ENCODE measurements at places on chromosomes 2 and 18.
A peak's percentile ranks its signal among the peaks of the same experiment; 100 is the strongest.

DNA sequence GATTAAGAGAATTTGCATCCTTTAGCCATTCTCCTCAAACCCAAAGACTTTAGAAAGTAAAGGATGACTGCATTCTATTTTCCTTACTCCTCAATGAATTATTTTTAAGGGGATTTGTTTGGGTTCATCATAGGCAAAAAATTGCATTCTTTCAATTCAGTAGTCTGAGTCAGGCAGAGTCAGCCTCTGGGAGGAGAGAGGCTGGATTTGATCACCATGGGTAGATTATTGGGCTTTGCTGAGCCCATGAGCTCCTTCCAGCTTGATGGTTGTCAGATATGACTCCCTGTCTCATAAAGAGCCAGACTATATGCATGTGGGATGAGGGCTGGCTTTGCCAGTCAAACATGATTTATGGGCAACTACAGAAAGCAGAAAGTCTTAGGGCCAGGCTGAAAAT lies 101.2 kb downstream of the KCNS3 start:
- DNase-seq = no peak

DNA sequence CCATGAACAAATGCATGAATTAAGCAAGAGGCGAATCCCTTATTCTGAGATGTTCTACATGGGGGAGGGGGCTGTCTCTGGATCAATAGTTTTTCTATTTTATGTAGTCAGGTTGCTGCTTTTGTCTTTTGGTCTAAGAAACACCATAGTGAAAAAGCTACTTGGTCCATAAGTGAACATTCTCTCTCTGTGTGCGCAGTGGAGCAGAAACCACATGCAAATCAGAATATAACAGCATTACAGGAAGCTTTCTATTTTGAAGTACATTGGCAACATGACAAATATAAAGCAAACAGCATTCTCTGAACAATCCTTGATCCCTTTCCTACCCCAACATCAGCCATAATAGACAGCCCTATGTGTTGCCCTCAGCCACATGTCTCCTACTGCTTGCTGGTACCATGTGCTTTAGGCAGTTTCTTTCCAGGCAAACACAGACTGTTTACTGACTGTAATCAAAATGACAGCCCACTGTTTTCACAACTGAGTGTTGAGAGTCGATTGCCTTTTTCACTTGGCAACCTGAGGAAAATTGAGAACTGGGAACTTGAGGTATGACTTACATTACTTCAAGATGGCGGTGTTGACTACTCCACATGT lies 10.6 kb downstream of the SCN3A start:
- DNase-seq = no peak

DNA sequence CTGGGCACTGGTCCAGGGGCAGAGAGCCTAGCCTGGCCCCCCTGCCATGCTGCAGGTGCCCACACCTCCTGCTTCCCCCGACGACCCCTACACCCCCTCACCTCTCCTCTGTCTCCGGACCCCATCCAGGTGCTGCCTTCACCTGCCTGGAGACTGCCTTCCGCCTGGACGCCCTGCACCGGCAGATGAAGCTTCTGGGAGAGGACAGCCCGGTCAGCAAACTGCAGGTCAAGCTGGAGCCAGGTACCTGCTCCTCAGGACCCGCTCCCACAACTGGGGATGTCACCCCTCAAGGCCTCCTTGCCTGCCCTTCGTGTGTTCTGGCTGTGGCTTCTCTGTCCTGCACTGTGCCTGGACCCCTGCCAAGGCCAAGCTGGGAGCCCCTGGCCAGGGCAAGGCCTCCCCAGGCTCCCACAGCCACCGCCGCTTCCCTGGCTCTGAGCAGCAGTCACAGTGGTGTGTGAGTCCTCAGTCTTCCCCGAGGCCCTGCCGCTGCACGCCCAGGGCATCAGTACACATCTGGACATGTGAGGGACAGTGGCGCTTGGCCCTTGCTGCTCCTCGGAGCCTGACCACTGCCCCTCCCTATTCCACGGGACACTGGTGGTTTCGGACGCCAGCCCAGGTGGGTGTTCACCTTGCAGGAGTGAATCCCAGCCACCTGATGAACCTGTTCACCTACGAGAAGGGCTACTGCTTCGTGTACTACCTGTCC lies 6.3 kb downstream of the RNPEPL1 start:
- DNase-seq = no peak

GRCh38 chr2:127641846-127642507 lies 4.0 kb upstream of the GPR17 start:
- no peak for DNase-seq

DNA sequence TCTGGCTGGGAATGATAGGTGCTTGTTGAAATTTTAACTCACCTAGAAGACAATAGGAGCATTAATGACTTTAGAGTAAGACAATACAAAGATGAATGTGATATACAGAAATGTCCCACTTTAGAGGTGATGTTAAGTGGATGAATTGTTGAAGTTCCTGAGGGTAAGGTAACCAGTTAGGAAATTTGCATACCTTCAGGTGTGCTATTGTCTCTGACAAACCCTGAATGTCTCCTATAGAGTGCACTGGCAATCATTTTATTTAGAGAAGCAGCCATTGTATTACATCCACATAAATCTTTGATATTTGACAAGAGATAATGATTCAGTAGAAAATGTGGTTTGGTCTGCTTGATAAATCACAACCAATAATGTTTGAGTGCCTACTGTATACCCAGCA lies 228.5 kb downstream of the RNF144A start:
- DNase-seq = no peak

- DNase-seq = no peak
Measured at GRCh38 chr2:100745604-100746003, 74.3 kb upstream of the NPAS2 start.

DNA sequence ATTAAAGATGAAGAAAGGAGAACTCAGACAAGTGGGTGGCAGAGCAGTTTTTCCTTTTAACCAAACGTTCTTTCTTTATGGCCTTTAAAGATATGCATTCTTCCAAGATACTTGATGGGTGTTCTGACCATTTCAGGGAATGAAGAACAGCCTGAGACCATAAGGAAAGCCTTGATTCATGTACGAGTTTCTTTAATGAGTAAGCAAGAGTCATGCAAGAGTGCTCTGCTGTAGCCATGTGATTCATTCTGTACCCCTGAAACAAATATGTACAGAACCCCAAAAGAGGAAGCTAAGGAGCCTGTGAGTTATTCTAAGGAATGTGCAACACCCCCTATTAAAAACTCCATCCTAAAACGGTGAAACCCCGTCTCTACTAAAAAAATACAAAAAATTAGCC lies 372.8 kb downstream of the MTX2 start:
- DNase-seq = peak; percentile 67

- no peak for DNase-seq
Measured at GRCh38 chr18:65661391-65661790, 89.4 kb upstream of the CDH7 start.

- peak; percentile 28 for DNase-seq
Measured at GRCh38 chr2:232365621-232366321, 12.8 kb upstream of the ALPP start.

- no peak for DNase-seq
Measured at GRCh38 chr2:56647997-56648396, 464.2 kb downstream of the CCDC85A start.

GRCh38 chr2:60366135-60366712 lies 187.2 kb downstream of the BCL11A start:
- DNase-seq = no peak

- DNase-seq = no peak
Measured at GRCh38 chr2:98796775-98797544, 66.0 kb upstream of the MGAT4A start.

- no peak for DNase-seq
Measured at GRCh38 chr2:29278966-29279365, 163.8 kb downstream of the CLIP4 start.

DNA sequence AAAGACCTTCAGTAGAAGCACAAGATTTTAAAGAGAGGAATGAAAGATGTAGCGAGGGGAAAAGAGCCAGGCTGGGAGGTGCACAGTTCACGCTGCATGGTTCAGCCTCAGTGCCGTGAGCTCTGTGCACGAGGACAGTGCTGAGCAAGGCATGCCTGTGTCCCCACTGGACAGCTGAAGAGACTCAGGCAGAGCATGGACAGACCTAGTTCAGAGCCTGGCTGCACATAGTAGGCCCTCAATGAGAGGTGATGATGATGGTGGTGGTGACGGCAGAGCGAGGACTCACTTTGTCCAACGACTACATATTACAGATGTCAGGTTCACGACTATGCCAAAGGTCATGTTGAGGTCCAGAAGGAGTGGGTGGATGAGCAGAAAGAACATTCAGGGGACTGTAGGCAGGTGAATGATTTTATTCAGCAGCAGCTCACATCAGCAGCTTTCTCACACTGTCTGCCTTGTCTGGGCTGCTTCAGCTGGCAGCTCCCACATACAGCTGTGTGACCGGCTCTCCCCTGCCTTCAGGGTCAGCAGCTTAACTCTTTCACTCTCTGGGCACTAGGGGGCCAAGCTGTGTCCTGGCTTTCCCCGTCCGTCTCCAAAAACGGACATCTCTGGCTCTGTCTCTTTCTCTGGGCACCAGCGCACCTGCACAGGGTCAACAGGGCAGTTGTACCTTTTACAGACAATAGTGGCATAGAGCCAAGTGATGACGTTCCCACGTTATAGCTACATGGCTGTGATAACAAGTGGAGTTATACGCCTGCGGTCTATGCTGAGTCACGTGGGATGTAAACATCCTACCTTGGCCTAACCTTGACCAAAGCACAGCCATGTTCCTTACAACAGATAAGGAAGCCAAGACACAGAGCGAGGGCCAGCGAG lies 128.8 kb upstream of the MSH6 start:
- DNase-seq = no peak

GRCh38 chr2:226658555-226658954 lies 141.1 kb downstream of the IRS1 start:
- DNase-seq = peak; percentile 42

- peak; percentile 2 for DNase-seq
Measured at GRCh38 chr2:195709901-195710806, 53.1 kb downstream of the SLC39A10 start.

DNA sequence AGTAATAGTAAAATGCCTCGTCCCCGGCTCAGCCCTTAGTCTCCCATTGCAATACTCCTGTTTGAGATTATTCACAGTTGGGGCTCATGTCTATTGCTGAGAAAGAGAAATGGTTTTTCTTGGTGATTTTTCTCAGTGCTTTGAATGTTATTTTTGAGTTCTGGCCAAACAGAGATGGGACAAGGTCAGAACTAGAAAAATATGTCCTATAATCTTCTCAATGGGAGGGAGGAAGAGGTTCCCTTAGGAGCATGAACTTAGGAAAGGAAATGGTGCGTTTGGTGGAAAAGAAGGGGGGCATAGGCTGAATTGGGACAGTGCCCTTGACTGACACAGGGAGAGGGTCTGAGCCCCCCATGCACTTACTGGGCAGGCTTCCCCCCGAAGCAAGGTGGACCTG lies 133.8 kb downstream of the AGAP1 start:
- DNase-seq = no peak

GRCh38 chr18:47506897-47507296 lies 255.4 kb upstream of the SKOR2 start:
- no peak for DNase-seq

DNA sequence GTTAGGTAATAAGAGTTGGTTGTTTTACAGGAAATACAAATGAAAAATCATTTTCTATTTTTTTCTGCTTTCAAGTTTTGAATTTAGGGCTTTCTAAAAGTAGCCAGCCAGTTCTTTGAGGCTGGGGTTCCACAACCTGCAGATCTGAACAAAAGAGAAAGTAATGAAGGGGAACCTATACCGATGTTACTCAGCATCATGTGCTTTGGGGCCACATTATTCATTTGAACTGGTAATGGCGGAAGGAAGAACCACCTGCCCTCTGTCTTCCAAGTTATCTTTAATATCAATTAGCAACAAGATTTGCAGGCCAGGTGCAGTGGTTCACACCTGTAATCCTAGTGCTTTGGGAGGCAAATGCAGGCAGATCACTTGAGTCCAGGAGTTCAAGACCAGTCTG lies 12.9 kb upstream of the MRO start:
- DNase-seq = no peak

GRCh38 chr2:36403675-36404230 lies 48.2 kb downstream of the CRIM1 start:
- peak; percentile 92 for DNase-seq

DNA sequence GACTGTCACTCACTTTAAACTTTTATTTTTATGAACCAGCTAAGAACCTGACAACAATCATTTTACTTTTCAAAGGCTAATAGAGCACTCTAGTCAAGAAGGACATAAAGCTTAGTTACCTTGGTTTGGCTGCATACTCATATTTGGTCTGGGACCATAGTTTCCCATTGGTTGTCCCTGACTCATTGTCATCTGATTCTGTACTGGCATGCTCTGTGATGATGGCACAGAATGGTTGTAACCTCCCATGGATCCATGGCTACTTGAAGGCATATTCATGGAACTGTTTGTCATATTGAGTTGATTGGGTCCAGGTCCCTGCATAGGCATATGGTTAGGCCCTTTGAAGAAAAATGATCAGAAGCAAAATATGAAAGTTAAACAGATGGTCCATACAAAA lies 37.9 kb downstream of the SS18 start:
- peak; percentile 37 for DNase-seq

- DNase-seq = no peak
Measured at GRCh38 chr2:182858671-182859070, 7.8 kb downstream of the FRZB start.

GRCh38 chr2:46812361-46813019 lies 103.1 kb downstream of the MCFD2 start:
- DNase-seq = peak; percentile 42

GRCh38 chr2:198098918-198099317 lies 294.5 kb downstream of the PLCL1 start:
- DNase-seq = peak; percentile 1

- DNase-seq = peak; percentile 92
Measured at GRCh38 chr2:150495993-150496627, 8.6 kb upstream of the RND3 start.

- DNase-seq = no peak
Measured at GRCh38 chr2:15684161-15685039, 92.7 kb downstream of the DDX1 start.

DNA sequence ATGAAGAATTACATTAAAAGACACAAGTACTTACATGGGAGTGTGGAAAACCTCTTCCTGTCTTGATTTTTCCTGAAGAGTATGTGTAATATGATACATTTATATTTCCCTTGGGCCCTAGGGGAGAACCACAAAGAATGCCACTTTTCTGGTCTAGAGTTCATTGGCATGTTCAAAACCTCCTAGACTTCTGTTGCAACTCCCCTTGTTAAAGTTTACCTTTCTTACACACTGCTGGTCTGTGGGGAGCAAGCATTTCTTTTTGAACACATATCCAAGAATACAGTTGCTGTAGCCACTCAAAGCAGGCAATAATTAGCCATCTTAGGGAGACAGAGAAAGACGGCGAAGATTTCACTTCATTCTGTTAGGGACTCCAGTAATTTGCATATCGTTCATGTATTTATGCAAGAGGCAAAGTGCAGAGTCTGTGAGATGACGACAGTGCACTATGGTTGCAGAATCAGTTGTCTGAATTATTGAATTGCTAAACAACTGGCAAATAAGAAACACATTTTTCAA lies 103.5 kb downstream of the NOL4 start:
- DNase-seq = peak; percentile 80
